HCEC 1CT (cell line): ENCODE measurements at places on chromosomes 16 and 17.
A peak's percentile ranks its signal among the peaks of the same experiment; 100 is the strongest.

- no peak for DNase-seq
Observed at GRCh38 chr16:70665806-70666735, 19.7 kb downstream of the IL34 start.

DNA sequence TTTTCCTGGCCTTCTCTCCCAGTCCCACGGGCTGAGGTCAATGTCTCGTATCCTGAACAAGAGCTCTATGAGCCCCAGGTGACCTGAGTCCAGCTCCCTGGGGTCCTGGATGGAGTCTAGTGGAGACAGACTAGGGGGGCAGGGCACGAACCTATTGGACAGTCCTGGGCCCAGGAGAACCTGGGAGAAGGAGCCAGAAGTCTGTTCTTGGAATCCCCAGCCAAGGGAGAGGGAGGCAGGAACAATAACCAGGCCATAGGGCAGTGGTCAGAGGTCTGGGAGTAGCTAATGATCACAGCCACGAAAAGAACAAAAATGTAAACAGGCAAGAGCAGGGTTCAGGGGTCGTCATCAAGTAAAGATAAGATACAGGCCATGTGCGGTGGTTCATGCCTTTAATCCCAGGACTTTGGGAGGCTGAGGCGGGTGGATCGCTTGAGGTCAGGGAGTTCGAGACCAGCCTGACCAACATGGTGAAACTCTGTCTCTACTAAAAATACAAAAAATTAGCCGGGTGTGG, 60.8 kb downstream of the COPRS start:
- no peak for DNase-seq

DNA sequence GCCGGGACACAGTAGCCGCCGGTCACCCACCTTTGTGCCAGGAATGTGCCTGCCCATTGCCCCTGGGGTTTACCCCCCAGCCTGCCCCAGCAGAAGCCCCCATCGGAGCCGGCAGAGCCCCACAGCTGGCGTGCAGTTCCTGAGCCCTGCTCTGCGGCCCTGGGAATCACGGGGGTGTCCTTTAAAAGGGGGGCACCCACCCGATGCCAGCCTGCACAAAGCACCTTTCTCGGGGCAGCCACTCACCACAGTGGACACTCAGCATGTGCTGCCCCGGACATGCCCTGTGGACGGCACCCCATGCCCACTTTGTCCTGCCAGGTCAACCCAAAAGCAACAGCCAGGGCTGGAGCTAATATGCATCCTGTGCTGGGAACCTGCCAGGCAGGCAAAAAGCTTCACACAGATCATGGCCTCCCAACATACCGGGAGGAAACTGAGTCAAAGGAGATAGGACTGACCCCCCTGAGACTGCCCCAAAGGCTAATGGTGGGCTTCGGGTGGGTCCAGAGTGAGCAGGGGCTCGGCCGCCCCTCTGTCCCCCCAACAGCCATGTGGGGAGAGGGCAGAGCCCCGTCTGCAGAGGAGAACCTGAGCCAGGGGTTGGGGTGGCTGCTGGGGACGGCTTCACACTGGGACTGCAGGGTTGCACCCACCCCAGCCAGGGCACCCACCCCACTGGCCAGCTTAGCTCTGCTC, 45.8 kb upstream of the ZC3H18 start:
- DNase-seq = no peak

- no peak for DNase-seq
Observed at GRCh38 chr17:77417575-77417974, 276.8 kb downstream of the SEC14L1 start.

GRCh38 chr17:37717627-37718323, 27.1 kb downstream of the HNF1B start:
- DNase-seq = no peak

- no peak for DNase-seq
Observed at GRCh38 chr16:48057048-48057447, 98.7 kb downstream of the ABCC12 start.

- peak; percentile 52 for DNase-seq
Observed at GRCh38 chr16:77584205-77584859, 138.0 kb upstream of the NUDT7 start.

DNA sequence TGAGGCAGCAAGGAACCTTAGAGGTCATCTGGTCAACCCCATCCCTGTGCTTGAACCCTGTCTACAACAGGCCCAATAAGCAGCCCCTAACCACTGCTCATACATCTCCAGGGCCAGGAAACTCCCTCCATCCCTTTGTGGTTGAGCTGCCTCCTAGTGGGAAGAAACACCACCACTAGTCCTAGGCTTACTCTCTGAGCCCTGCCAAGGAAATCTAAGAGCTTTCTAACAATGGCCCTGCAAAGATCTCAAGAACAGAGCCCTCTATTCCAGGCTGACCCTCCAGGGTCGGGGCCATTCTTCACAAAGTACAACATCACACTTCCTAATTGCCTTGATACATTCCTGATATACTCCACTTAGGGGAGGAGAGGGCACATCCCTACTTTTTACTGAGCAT, 5.8 kb downstream of the ACLY start:
- no peak for DNase-seq

DNA sequence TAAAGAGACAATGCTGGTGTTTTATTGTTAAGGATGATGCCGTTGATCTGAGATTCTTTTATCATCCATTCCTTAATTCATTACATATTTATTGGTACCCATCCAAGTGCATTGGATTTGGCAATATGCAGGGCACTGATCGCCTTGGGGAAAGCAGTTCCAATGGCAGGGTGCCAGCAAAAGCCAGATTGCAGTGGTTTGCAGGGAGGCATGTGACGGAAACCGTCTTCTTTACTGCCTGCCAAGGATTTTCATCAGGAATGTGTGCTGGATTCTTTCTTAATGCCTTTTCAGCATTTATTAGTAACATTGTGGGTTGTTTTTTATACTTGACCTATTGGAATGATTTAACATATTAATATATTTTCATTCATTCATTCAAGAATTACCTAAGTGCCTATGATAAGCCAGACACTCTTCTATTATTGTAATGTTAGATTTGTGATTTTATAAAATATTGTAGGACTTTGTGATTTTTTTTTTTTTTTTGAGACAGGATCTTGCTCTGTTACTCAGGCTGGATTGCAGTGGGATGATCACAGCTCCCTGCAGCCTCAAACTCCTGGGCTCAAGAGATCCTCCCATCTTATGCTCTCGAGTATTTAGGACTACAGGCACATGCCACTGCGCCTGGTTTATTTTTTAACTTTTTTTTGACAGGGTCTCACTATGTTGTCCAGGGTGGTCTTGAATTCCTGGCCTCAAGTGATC, 93.4 kb upstream of the TNRC6A start:
- peak; percentile 95 for DNase-seq

DNA sequence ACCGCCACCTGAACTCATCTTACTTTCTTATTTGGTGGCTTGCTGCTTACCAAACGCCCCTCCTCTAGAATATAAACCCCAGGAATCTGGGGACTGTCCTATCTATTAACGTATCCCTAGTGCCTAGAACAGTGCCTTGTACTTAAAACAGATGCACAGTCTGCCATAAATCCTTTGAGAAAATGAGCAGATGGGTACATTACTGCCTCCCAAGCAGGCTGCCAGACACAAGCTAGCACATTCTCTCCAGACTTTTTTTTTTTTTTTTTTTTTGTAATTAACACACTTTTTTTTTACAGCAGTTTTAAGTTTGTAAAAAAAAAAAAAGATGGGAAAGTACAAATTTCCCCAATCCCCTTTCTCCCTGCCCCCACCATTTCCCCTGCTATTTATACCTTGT, 57.3 kb upstream of the RPL38 start:
- no peak for DNase-seq

GRCh38 chr17:82416771-82417170, 1.4 kb upstream of the HEXD start:
- DNase-seq = no peak

DNA sequence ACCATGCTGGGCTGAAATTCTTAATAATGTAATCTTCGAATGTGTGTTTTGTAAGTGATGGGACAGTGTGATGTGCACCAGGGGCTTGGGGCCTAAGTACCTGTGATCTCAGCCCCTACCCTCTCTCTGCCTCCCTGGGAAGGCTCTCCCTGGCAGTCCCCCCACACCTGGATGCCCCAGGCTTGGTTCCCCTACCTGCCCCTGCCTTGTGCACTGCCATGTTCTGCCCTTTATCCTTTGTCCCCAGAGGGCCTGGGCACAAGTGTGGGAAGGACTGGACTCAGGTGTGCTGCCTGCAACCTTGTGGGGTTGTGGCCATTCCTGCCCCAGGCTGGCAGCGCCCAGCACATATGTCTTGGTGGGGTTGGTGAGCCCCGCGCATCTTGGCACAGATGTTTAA, 55.4 kb upstream of the CREBBP start:
- no peak for DNase-seq

GRCh38 chr16:69267633-69268032, 43.5 kb upstream of the VPS4A start:
- no peak for DNase-seq

DNA sequence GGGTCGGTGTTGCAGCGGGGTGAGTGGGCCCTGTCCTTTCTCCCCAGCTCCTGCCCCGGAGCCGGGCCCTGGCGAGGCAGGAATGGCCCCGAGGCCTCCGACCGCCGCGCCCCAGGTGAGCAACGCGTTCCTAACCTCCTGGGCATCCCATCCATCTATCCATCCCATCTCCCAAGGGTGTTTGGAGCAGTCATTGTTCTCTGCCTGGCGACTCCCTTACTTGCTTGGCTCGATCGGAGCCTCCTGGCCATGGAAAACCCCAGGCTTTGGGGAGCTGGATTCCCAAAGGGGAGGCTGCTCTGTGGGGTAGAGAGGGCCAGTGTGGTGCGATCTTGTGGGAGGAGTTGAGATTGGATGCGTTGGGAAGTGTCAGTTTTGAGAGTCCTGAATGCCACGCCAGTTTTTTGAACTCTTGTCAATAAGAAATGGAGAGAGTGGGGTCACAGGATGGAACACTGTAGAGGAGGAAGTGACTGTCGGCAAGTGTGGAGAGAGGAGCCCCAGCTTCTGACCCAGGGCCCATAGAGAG, 684 bp downstream of the ZFP90 start:
- DNase-seq = peak; percentile 14

DNA sequence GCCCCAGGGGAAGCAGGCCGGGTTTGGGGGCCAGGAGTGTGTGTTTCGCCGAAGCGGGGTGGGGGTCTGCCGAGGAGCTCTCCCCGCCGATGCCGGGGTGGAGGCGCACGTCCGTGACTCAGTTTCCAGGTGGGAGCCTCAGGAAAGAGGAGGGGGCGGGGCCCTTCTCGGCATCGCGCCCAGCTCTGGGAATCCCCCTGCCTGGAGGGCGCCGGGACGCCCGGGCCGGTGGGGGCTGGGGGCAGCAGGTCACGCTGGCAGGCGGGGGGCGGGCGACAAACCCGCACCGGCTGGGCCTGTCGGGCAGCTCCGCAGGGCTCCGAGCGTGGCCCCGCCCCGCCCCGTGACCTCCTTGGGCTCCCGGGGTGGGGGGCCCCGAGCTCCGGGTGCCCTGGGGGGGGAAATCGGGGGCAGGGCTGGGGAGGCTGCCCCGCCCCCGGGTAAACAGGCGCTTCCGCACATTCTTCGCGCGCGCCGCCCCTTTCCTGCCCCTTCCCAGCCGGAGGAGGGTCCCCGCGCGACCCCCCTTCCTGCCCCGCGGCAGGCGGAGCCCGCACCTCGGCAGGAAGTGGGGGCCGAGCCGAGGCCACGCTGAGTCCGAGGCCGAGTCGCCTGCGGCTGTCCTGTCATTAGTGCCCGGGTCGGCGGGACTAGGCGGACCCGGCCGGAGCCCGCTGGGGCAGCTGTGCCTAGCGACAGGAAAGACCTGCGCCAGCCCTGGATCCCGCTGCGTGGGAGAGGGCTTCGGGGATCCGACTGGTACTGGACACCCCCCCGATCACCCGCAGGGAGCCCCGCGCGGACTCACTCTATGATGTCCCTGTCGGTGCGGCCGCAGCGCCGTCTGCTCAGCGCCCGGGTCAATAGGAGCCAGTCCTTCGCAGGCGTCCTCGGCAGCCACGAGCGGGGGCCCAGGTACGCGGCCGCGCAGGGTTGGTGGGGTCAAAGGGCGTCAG, 9.3 kb downstream of the RIPOR1 start:
- no peak for DNase-seq

DNA sequence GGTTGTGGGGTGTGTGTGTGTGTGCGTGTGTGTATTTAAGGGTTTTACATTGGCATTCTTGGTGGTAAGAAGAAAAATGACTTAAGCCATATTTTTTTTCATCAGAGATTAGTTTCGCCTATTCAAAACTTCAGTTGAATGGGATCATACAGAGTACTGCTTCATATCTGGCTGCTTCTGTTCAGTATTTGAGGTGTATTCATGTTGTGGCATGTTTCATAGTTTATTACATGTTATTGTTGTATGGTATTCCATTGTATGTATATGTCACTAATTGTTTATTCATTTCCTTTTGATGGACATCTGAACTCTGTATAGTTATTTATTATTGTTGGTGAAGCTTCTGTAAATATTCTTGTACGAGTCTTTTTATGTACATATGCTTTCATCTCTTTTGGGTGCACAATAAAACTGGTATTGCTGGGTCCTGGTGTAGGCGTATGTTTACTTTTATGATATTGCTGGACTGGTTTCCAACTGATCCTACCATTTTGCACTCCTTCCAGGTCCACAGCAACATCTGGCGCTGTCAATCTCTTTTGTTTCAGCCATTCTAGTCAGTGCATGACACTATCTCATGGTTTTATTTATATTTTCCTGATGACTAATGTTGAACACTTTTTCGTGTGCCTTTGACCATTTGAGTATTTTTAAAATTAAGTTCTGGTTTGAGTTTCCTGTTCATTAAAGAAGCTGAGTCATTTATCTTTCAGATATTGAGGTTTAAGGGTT, 77.4 kb upstream of the MAF start:
- no peak for DNase-seq

DNA sequence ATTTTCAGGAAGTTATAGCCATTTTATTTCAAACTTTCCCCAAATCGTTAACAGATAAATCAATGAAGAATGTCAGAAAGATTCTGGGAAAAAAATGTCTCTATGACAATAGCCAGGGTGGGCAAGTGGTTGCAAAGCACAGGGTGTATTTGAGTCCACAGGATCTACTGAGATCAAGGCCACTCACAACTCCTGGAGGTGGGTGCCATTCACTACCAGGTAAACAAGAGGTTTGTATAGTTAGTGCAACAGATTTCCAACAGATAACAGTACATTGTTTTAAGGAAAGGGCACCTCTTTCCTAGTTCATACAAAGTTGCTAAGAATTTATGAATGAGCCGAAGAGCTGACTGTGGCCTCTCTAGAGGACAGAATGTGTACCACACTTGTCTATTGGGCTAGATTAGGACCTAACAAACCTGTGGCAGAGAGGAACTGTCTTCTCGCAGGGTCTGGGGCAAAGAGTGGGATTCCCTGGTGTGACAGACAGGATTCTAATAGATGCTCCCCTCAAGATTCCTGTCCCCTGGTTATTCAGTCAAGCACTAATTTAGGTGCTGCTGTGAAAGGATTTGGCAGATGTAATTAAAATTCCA, 52.0 kb upstream of the ZNF629 start:
- no peak for DNase-seq
